HCT116 (cell line): ENCODE measurements at places on chromosomes 1 and 21. TPM values are rescaled to one million over a fixed set of nuclear protein-coding genes. Genes with fewer than 3 reads are reported as not detected.

DNA sequence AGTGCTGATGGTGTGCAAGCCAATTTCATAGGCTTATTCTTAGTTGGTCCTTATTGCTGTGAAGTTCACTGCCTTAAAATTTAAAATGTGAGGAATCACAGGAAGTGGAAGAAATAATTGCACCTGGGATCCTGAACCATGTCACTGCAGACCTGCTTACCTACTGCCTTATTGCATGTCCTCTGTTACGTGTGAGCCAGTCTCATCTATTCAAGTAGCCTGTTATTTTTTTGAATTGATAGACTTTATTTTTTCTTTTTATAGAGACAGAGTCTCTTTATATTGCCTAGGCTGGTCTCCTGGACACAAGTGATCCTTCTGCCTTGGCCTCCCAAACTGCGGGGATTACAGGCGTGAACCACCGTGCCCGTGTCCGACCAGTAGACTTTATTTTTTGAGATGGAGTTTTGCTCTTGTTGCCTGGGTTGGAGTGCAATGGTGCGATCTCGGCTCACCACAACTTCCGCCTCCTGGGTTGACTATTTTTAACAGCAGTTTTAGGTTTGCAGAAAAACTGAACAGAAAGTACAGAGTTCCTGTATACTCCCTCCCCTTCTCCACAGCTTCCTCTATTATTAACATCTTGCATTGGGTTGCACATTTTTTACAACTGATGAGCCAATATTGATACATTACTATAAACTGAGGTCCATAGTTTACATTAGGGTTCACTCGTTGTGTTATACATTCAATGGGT lies 14.0 kb upstream of the DISC1 start:
- no peak for DNase-seq

- DNase-seq, result no peak
Observed at GRCh38 chr21:41236352-41236973, 68.5 kb downstream of the BACE2 start.

- no peak for DNase-seq
Observed at GRCh38 chr1:170041423-170042192, 32.9 kb downstream of the KIFAP3 start.

DNA sequence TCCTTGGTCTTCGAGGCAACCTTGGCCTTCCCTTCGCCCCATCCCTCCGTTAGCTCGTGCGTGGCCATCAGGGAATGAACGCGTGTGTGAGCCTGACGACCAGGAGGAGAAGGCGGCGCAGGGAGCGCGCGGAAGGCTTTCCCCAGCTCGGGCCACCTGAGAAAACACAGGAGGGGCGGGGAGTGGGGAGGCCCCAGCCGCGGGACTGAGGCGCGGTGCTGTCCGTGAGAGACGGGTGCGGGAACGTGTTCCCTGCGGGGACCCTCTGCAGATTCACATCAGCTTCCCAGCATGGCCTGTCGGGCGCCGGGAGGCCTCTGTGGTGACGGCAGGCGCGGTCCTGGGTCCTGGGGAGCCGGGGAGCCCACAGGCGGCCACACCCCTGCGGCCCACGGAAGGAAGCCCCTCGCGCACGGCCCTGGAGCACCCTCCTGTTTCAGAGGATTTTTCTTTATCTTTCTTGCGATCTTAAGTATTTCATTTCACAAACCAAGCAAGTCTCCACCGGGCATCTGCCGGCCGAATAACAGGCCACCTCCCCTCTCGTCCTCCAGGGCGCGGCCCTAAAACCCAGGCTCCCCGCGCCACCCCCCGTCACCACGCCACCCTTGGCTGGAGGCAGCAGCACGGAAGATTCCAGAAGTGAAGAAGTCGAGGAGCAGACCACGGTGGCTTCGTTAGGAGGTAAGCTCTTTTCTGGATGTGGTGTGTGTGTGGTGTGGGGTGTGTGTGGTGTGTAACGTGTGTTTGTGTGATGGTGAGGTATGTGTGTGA lies 66.3 kb downstream of the SLC19A1 start:
- no peak for DNase-seq

- DNase-seq, result no peak
Observed at GRCh38 chr1:240854367-240854766, 242.4 kb upstream of the GREM2 start.

ALX3 gene
- total RNA-seq, result not detected

GJC2 gene
- total RNA-seq, result 0.76 TPM

SPRR1B gene
- total RNA-seq, result 0.66 TPM
